GOT3 (cell line): ENCODE measurements at places on chromosomes 11 and 22.

- DNase-seq = no peak
These were observed 39.7 kb upstream of the CCDC89 start for GRCh38 chr11:85725510-85726258.

GRCh38 chr11:57167125-57167846 lies 14.5 kb upstream of the LRRC55 start:
- no peak for DNase-seq

DNA sequence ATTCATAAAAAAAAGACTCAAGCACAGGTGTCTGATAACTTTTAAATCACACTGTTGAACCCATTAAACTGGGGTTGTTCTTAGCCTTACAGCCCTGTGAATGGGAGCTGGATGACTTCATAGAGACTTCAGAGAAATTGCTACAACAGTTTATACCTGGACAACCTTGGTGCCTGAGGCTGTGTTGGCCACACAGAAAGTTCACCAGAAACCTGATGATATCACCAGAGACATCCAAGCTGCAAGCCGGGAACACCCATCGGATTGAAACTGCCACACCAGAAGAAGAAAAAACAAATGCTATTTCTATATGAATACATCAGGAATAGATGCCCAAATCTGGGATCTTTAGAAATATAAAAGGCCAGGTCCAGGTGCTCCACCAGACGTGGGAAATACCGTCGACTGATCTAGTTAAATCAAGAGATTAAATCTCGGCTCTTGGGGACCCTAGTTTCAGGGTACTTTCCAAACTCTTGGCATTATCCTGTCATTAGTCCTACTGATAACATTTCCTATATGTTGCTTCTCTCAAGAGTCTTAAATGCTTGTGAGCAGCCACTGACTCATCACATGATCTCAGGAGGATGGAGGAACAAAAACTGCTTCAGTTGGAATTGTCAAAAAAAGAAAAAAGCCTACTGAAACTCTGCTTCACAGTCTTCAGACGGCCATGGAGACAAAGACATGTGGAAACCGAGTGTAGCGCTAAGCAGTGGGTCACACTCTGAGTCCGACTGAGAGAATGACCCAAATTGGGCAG lies 28.6 kb upstream of the APOL5 start:
- no peak for DNase-seq

DNA sequence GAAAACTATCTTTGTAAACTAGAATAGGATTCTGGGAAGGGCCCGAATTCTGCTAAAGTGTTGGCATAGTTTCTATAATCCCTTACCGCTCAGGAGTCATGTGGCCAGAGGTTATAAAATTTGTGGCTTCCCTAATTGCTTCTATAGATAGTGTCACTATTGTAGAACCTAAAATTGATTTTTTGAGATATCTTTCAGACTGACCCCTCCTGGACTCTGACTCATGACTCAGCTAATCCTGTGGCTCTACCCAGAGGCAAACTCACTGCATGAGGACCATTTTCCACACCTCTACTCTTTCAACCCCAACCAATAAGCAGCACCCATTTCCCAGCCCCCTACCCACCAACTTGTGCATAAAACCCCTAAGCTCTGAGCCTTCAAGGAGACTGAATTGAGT lies 61.8 kb upstream of the PRSS23 start:
- DNase-seq = no peak

GRCh38 chr11:64141081-64141783 lies 24.7 kb downstream of the MACROD1 start:
- DNase-seq = no peak
